ENCODE measurements at places on chromosomes 6 and 20. TPM values are rescaled to one million over a fixed set of nuclear protein-coding genes. Genes with fewer than 3 reads are reported as not detected.

Gene RAE1
- polyA plus RNA-seq: 74.1 TPM

- no peak for DNase-seq
These were observed 103.8 kb downstream of the RNASET2 start for GRCh38 chr6:166852451-166852975.

DNA sequence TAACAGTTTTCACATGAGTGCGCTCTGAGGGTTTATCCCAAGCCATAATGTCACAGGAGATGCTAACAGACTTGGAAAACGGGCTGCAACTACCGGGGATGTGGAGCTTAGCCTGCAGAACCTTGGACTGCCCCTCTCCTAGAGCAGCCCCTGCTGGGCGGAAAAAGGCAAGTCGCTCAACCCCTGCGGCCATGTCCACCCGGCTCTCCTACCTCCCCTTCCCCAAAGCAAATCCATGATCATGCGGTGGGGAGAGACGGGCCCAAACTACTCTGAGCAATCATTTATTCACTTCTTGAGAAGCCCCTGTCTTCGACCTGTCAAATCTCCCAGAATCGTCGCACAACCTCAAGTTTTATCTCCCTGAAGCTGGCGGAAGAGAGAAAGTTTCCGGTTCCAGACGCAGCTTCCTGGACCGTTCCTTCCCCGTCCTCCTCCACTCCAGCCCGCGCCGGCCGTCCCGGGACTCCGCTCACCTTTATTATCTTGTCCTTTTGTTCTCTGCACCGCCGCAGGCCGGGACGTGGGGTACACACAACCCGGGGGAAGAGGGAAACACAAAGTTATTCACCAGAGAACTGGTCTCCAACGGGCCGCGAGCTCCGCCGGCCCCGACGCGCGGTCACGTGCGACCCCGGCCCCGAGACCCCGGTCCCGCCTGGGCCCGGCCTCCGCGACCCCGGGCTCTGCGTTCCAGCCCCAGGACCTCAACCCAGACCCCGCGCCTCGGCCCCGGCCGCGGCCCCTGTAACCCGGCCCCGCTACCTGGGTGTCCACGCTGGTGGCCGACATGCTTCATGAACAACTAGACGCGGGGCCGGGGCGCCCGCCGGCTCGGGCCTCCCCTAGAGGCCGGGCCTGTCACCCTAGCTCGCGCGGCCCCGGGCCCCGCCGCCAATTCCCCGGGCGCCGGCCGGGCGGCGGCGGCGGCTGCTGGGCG, 560 bp downstream of the YTHDF1 start:
- DNase-seq: peak; percentile 44

- no peak for DNase-seq
These were observed 71.9 kb upstream of the RREB1 start for GRCh38 chr6:7035837-7036249.

- no peak for DNase-seq
These were observed 860 bp downstream of the DEFB124 start for GRCh38 chr20:31474097-31474436.

GRCh38 chr6:85574932-85575598, 18.6 kb downstream of the SNX14 start:
- DNase-seq: no peak
